ENCODE measurements at places on chromosomes 2 and 18.

DNA sequence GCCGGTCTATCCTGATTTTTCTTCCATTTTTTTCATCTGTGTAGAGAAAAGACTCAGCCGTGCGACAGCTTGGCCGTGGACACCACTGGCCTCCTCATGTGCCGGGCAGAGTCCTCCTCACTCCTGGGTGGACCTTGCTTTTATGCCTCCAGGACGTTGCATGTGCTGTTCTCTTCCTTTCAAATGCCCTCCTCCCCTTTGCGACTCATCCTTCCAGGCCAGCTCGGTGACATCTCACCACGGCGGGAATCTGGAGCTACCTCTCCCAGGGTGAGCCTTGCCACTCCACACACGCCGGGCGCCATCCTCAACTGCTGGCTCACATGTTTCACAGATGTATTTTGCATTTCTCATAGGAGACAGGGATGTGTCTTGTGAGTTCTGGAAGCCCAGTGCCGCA, 198.5 kb upstream of the HDAC4 start:
- no peak for DNase-seq

GRCh38 chr2:74525717-74526648, at the start of gene DQX1:
Gene DQX1, minus strand, starts transcription at chr2:74526231. Its CDS starts 502 bp downstream, at chr2:74525729.
- DNase-seq = no peak

DNA sequence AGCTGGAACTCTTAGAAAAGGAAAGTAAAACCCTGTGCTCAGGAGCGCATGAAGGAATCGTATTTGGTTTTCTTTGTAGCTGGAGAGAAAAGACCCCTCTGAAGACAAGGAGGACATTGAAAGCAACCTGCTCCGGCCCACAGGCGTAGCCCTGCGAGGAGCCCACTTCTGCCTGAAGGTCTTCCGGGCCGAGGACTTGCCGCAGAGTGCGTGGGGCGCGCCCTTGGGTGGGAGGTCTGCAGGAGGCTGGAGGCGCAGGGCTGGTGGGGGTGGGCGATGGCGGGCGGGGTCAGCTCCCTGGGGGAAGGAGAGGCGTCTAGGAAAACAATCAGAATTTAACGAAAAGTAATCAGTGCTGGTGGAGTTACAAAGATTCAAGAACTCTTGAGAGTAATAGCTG, 72.8 kb downstream of the DYSF start:
- no peak for DNase-seq

DNA sequence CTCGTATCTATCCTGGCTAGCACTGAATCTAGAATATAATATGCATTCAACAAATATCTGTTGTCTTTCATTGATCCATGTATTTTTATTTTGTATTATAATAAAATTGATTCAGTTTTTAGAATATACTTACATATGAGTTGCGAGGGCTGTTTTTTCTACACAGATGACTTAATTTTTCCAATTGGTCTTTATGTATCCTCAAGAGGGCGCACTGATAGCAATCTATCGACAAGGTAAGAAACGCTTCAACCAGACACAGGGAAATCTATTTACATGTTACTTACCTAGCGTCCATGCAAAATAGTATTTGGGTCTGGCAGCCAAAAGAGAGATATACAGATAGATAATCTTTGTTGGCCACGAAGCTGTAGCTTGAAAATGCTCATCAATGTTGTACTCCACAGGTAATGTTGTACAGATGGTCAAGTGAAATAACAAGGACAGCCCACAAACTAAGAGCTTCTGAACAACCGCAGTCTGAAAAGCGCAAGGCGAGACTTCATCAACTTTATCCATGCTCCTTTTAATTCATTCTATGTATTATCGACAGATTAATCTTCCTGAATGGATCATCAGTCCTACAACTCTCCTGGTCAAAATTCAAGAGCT, 35.5 kb upstream of the KIDINS220 start:
- no peak for DNase-seq

GRCh38 chr2:204108781-204109295, 172.3 kb downstream of the ICOS start:
- no peak for DNase-seq

- no peak for DNase-seq
These were observed 679.1 kb downstream of the BCL11A start for GRCh38 chr2:59874361-59874760.

DNA sequence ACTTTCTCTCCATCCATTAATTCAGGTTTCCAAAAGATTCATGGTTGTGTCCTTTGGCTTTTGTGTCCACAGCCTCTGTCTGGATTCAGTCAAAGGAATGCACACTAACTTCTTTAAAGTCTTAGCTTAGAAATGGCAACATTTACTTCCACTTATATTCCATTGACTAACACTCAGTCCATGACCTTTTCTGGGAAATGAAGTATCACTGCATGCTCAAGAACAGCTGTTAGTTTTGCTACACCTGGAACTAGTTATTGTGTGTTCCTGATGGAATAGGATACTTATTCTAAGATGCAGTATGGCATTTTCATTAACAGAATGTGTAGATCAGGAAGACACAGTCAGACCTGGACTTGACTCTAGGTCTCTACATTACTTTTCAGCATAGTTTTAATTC, 88.8 kb downstream of the KYNU start:
- DNase-seq = no peak

DNA sequence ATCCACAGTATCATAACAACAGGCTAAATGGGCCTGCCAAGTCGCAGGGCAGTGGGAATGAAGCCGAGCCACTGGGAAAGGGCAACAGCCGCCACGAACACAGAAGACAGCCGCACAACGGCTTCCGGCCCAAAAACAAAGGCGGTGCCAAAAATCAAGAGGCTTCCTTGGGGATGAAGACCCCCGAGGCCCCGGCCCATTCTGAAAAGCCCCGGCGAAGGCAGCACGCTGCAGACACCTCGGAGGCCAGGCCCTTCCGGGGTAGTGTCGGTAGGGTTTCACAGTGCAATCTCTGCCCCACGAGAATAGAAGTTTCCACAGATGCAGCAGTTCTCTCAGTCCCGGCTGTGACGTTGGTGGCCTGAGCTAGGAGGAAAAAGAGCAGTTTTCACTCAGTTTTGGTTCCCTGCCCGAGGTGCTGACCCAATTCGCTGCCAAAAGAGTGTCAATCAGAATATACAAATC, 32.2 kb downstream of the KCTD18 start:
- DNase-seq = no peak

DNA sequence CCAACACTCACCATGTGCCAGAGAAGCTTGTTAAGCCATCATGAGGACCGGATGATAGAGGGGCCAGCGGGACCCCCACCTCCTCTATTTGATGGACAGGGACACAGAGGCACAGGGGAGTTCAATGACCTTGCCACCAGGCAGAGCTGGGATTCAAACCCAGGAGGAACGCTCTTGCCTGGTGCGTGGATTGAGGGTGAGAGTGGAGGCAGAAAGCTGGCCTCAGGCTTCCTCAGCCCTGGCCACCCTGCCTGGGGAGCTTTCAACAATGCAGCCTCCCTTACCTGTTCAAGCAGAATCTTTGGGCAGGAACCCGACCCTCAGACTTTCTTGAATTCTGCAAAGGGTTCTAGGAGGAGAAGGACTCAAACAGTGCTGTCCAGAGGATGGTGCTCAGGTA, 39.9 kb upstream of the MAL start:
- DNase-seq = no peak

DNA sequence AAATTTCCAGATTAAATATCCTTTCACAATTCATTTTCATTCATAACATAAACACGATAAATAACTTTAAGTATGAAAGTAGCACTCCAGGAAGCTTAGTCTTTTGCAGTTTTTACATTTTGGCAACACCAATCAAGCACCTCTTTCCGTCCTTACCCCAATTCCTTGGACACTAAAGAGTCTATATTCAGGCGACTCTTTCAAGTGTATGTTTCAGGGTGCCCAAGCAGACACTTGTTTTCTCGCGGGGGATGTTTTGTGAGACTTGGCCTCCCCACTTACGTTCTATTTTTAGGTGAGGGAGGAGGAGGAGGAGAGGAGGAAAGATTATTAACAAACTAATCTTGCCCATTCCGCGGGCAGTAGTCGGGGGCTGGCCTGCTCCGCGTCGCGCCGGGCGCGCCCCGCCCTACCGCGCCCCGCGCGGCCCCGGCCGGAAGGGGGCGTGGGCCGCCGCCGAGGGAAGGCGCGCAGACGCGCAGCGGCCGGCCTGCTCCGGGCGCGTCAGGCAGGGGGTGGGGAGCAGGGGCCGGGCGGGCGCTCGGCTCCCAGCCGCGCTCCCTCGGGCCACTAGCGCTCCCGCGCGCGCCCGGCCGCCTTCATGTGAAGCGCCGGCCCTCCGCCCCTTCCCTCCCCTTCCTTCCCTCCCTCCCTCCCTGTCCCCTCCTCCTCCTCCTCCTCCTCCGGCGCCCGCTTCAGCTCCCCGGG, at the start of gene ITPRID2:
Gene ITPRID2, plus strand, starts transcription at position 473 of the 708 bp plus-strand sequence. CDS start 337 bp downstream, outside the sequence.
- DNase-seq = peak; percentile 47

DNA sequence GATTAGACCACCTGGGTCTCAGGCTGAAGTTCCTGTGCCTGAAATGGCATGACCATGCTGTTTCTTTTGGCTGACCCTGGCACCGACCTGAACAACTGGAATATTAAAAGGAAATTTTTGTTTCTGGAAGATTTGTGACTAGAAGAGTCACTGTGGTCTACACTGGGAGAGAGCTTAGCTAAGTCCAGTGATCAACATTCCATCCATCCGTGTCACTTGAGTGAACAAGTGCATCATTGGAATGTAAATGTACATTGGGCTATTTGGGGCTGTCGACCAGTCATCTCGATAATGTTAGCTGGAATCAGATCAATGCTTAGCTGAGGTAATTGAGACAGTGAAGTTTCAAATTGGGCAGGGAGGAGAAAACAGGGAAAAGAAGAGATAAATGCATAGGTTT, 95.4 kb upstream of the CCDC85A start:
- no peak for DNase-seq

GRCh38 chr2:179528576-179529069, 264.0 kb upstream of the SESTD1 start:
- DNase-seq = no peak

DNA sequence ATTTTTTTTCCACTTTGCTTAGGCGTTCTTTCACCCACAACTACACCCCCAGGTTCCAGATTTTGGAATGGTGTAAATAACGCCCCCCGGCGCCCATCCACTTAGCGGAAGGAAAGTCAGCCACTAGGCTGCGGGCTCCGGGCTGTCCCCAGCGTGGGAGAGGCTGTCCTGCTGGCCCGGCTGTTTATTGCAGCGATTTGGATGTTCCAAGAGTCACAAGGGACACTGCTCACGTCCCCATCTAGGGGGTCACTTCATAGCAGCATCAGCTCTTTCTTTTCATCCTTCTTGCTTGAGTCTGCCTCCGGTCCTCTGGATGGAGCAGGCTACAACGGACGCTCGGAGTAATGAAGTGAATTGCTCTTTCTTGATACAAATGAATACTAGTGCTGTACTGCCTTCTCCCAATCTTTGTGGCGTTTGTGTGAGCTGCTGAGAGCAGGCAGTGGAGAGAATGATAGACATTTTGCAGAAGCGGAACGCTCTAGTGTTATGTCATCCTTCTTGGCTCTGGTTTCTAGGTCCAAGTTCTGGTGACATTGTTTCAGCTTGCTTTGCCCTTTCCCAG, 50.7 kb upstream of the PAIP2B start:
- DNase-seq = no peak

GRCh38 chr2:43251171-43251731, 24.8 kb upstream of the ZFP36L2 start:
- DNase-seq = no peak

GRCh38 chr18:39705362-39705761, 2139.8 kb upstream of the CELF4 start:
- DNase-seq = no peak

- no peak for DNase-seq
These were observed 73.1 kb upstream of the POMC start for GRCh38 chr2:25241452-25241851.

- no peak for DNase-seq
These were observed 71.2 kb upstream of the COL3A1 start for GRCh38 chr2:188902901-188903491.

GRCh38 chr2:239544918-239545465, 144.2 kb upstream of the HDAC4 start:
- DNase-seq = peak; percentile 16

- no peak for DNase-seq
These were observed 84.6 kb upstream of the GYPC start for GRCh38 chr2:126571403-126571802.

DNA sequence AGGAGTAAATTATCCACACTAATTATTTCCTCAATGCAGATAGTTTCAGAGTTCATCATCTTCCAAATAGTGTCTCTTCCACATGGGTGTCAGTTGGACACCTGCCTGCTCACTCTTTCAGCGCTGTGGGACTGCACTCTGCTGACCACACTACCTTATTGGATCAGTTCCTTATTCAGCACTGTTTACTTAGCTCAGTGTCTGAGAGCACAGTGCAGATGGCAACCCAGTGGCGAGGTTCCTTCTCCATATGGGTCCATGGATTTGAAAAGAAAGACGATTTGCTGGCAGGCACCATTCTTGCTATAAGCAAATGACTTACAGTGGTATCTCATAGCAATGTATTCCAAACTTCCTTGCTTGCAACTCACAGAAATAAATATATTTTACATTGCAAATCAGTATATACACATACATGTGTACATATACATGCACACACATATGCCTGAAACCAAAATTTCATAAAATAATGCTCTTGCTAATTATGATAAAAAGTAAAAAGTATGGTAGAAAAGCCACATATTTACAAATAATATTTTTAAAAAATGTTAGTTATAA, 354.8 kb downstream of the INSIG2 start:
- DNase-seq = no peak

DNA sequence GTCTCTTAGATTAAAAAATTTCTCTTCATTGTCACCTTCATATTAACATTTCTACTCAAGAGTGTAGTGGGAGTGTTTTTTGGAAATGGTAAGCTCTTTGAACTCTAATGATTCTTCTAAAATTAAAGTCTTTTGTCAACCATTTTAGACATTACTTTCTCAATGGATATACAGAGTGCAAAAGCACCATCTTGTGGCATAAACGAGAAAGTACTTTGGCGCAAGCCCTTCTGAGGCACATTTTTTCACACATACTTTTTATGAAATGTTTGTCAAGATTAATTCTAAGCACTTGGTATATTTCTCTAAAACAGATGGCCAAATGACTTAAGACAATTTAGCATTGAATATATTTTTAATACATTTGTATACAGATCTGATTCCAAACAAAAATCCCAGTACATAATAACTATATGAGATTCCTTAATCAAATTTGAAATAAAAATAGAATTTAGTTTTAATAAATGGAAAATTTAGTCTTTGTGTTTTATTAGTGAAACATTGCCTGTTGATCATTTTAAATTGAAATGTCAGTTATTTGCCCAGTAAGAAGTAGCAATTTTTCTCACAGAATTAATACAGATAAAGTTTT, 63.3 kb upstream of the GALNT5 start:
- DNase-seq = no peak

DNA sequence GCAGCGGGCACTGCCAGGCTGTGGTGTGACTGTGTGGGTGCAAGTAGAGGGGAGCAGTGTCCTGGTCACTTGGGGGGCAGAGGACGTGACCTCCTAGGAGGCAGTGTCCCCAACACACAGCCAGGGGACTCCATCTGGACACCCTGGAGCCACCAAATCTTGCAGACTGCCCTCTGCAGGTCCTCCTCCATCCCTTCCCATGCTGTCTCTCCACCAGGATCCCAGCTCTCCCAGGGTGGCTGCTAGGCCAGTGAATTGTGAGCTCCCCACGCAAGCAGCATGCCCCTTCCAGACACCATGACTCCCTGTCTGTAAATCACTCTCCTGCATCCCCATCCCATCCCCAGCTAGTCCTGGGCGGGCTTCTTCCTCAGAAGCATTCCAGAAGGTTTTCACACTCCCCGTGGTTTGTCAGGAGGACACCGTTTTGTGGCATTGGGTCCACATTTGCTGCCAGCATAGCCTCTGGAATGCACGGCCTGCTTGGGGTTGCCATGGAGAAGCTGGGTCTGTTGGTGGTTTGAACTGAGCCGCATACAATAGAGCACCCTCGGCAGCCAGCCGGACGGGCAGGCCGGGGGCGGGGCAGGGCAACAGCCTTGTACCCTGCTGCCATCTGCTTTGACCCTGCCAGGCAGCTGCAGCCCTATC, 210.7 kb downstream of the KLHL29 start:
- DNase-seq = no peak

Data from activated T-helper 9 cell treated with anti-CD3 and anti-CD28 coated beads, Interleukin-2, amount 50 U/mL, for 16 hours (primary cell).